ENCODE measurements at places on chromosomes 1 and 21. TPM values are rescaled to one million over a fixed set of nuclear protein-coding genes. Genes with fewer than 3 reads are reported as not detected.

- no peak overlapping the region for H3K4me3 ChIP-seq
- no peaks in the 10 kb centered on the region for H3K36me3 ChIP-seq
- H3K27ac ChIP-seq = no peak overlapping the region
- no peaks in the 10 kb centered on the region for H3K27me3 ChIP-seq
- peak; percentile 78 for DNase-seq
- peaks cover 7% of the 10 kb centered on the region for H3K4me1 ChIP-seq
These were observed 8.8 kb upstream of the FGR start for GRCh38 chr1:27643600-27644368.

- H3K4me3 ChIP-seq = no peak overlapping the region
- no peak overlapping the region for H3K27ac ChIP-seq
- no peaks in the 10 kb centered on the region for H3K27me3 ChIP-seq
- H3K36me3 ChIP-seq = no peaks in the 10 kb centered on the region
- no peaks in the 10 kb centered on the region for H3K4me1 ChIP-seq
- DNase-seq = no peak
These were observed 134.1 kb downstream of the CYYR1 start for GRCh38 chr21:26438976-26439375.

OR2AK2 gene
- total RNA-seq = not detected

FCRL6 gene
- not detected for total RNA-seq

DNA sequence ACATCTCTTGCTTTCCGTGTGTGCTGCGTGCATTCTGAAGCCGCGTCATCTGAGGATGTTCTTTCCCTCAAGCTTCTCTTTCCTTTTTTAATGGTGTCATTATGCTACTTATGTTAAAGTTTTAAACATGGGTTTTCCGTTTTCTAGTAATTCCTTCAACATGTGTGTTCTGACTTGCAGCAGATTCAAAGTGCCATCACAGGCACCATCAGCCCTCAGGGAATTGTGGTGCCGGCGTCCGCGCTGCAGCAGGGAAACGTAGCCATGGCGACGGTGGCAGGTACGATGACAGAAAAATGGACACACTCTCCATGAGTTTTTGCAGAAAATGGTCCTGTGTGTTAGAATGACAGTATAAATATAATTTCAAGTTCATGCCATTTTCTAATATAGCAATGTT, 42.4 kb downstream of the PKNOX1 start:
- no peak overlapping the region for H3K4me3 ChIP-seq
- H3K4me1 ChIP-seq = no peaks in the 10 kb centered on the region
- no peak for DNase-seq

All from activated CD4-positive, alpha-beta memory T cell treated with anti-CD3 and anti-CD28 coated beads for 36 hours (primary cell).